ENCODE measurements at places on chromosomes 12 and 14.

GRCh38 chr12:62379026-62379722 lies 87.5 kb upstream of the MON2 start:
- no peak for DNase-seq

GRCh38 chr12:107107381-107107780 lies 14.0 kb upstream of the CRY1 start:
- DNase-seq, result no peak

- no peak for DNase-seq
These were observed 5.4 kb downstream of the SOX5 start for GRCh38 chr12:23944067-23944466.

DNA sequence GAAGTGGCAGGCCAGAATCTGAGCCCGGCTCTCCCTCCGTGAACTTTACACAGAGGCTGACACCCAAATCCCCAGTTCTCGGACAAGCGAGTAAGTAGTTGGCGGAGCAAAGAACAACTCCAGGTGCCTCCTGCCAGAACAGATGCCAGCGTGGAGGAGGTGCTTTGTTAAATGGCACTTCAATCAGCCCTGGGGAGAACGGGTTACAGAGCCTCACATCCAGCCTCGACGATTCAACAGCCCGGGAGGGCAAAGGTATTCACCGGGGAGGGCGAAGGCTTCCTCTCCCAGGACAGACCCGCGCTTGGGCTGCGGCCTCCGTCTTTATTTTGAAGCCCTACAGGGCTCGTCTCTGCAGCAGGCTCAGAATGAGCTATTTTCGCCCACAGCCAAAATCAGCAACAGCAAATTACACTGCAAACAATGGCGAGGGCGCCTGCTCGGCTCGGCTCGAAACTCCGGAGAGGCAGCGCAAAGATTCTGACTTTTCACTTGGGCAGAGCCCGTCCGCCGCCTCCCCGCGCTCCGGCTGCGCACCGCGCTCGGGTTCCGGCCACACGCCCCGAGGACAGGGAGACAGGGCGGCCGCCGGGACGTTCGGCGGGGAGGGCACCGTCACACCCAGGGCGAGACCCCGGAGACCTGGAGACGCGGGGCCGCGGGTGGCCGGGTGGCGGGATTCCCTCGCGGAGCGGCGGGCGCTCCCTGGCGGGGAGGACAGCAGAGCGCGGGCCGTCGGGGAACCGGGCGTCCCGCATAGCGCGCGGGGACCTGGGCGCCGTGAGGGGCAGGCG lies 811 bp downstream of the TMCC3 start:
- peak; percentile 18 for DNase-seq

DNA sequence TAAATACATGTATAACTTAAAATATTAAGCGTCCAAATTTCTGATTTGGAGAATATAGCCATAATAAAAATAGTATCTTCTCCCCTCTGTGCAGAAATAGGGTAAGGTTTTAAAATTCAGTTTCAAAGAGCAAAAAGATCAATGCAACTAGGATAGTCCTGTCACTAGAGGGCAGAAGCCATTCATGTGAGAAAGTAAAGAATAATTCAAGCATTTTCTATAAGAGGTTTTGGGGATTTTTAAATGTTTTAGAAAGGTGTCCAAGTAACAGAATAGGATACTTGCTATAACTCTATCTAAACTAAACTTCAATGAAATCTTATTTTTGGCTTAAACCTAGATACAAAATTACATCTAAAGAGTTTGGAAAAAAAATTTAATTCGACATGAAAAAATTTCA lies 50.3 kb downstream of the ADAMTS20 start:
- DNase-seq, result no peak

DNA sequence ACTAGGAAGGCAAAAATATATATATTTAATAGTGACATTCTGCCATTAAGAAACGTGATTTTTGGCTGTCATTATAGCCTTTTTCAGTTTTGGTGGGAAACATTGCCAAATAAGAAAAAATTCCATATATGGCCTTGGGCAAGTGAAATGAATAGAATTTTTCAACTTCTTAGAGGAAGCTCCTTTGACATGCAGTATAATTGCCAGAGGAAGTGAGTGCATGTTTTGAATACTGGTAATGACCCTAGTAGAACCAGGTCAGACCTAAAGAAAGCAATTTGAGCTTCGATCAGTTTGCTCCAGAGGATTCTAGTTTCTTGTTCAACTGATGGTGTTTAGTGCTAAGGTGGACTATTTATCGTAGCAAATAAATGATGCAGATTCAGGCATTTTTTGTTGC lies 26.2 kb upstream of the TRIM9 start:
- DNase-seq, result no peak

GRCh38 chr14:64563696-64564095 lies 13.9 kb downstream of the PPP1R36 start:
- DNase-seq, result no peak

DNA sequence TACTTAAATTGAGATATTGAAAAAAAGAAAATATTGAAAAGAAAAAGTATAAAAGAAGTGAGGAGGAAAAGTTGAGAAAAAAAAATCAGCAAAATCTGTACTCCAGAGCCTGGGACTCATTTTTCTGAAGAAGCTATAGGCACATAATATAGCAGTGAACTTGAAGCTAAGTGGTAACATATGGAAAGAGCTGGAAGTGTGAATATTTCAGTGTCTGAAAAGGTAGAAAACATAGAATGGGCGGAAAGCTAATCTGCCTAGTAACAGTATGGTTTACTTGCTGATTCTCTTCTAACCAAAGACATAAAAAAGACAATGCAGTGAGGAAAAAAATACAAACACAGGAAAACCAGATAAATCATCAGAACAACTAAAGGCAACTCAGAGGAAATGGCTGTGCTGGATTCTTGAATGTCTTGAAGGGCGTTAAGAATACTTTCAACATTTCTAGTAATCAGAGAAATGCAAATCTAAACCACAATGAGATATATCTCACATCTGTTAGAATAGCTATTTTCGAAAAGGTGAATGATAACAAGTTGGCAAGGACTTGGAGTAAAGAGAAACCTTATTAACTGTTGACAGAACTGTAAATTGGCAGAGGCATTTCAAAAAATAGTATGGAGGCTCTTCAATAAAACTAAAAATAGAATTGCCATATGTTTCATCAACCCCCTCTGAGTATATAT lies 784.6 kb downstream of the LRFN5 start:
- DNase-seq, result no peak

GRCh38 chr12:124194893-124195566 lies 99.9 kb upstream of the RFLNA start:
- no peak for DNase-seq

DNA sequence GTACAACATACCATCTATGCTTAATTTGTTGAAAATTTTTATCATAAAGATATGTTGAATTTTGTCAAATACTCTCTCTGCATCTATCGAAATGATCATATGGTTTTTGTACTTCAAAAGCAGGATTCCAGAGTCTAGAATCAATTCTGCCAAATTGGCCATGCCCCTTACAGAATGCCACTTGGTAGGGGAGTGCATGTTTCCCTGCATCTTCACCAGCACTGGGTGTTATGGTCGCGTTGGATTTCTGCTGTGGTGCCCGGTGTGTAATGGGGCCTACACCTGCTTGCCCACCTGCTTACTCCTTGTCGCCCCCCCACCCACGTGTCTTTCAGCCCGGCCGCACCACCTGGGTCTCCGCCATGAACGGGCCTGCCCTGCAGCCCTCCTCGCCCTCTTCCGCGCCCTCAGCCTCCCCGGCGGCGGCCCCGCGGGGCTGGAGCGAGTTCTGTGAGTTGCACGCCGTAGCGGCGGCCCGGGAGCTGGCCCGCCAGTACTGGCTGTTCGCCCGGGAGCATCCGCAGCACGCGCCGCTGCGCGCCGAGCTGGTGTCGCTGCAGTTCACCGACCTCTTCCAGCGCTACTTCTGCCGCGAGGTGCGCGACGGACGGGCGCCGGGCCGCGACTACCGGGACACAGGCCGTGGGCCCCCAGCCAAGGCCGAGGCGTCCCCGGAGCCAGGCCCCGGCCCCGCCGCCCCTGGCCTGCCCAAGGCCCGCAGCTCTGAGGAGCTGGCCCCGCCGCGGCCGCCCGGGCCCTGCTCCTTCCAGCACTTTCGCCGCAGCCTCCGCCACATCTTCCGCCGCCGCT lies 12.3 kb downstream of the SH2B3 start:
- DNase-seq, result no peak

GRCh38 chr12:2668816-2669215 lies 126.0 kb upstream of the FKBP4 start:
- no peak for DNase-seq

- DNase-seq, result no peak
These were observed 85.0 kb upstream of the GTF2A1 start for GRCh38 chr14:81305743-81306142.

DNA sequence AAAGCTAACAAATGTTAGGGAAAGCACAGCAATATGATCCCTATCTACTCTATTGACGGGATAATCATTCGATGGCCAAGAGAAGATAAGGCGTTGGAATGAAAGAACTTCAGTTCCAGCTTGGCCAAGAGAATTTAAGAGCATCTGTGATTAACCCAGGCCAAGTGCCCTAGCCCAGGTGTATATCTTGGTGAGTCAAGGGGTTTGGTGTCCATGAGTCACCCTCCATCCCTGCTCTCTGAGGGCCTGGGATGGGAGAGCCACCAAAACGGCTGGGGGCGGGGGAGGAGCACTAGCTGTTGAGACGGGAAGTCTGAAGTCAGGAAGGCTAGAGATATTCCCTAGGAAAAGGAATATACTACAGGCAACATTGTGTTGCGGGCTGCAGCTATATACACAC lies 13.0 kb downstream of the TBPL2 start:
- no peak for DNase-seq

DNA sequence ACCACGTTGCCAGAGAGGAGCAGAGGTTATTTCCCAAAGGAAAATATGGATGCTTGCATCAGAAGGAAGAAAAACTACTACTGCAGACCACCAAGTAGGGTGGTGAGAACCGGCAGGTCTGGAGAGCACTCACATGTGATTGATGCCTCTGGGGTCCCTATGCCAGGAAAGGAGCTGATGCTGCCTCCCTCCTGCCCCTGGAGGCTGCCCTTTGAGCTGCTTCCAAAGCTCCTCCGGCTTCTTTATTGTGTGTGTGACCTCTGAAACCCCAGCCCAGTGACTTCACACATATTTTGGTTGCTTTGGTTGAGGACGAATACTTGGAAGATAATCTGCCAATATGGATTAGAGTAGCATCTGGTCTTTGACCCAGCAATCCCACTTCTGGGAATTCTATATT lies 133.4 kb downstream of the AACS start:
- DNase-seq, result no peak

DNA sequence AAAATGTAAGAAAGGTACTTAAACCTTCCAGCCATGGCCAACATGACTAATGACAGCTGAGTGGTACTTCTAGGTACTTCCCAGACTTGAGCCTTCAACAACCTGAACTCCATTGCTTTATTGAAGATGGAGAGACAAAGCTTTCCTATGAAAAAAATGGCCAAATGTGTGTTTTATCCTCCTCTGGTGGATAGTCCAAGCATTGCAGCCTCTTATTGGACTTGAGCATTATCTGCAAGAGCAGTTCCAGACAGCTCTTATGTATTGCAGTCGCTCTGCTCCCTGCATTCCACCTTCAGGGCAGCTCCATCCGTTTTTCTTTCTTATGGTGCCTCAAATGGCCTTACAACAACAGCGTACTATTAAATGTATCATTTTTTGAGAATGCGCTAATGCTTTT lies 588.2 kb downstream of the NRXN3 start:
- no peak for DNase-seq

DNA sequence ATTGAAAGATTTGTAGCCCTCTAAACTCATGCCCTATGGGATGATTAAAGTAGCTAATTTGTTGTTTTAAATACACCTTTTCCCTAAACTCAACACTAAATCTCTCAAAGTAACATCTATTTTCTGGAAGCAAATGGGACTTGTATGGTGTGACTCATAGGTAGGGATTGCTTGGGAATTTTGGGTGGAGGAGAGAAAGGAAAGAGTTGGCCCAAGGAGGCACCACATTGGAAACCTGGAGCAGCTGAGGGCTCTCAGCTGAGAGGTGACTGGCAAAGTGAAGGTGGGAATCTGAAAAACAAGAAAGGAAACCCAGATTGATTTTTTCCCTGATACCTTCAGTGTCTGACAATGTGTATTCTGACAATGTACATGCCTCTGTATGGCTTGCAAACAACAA lies 114.8 kb upstream of the PRICKLE1 start:
- no peak for DNase-seq

DNA sequence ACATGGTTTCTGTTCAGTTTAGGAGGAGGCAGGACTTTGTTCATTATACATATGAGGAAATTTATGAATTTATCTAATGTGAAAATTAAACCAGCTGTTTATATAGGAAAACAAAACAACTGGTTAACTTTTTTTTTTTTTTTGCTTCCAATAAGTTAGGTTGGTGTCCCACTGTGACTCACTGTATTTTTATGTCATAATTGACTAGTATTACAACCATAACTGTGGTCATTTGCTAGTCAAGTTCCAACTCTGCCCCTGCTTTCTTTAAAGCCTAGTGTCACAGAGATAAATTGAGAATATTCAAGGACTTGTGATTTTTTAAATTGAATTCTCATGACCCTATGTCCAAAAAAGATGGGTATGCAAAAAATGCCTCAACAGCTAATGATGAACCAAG lies 227.7 kb downstream of the BCAT1 start:
- DNase-seq, result no peak

GRCh38 chr12:94793191-94793595 lies 142.8 kb upstream of the TMCC3 start:
- DNase-seq, result no peak

DNA sequence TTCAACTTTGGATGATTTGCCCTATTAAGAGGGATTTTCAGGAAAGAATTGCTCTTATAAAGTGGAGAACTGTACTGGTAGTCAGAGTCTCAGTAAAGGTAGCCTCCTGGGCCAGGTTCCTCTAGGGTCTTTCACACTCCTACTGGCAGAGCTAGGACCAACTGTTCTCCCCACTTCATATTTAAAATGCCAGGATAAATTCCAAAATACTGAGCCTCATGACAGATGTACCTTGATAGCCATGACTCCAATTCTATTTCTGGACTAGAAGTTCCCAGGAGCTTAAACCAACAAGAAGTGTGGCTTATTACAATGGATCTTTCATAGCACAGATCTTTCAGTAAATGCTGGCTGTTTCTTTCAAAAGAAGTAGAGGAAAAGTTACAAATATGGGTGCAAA lies 126.5 kb downstream of the C12orf75 start:
- no peak for DNase-seq

GRCh38 chr12:75121036-75121705 lies 88.5 kb downstream of the KCNC2 start:
- no peak for DNase-seq

DNA sequence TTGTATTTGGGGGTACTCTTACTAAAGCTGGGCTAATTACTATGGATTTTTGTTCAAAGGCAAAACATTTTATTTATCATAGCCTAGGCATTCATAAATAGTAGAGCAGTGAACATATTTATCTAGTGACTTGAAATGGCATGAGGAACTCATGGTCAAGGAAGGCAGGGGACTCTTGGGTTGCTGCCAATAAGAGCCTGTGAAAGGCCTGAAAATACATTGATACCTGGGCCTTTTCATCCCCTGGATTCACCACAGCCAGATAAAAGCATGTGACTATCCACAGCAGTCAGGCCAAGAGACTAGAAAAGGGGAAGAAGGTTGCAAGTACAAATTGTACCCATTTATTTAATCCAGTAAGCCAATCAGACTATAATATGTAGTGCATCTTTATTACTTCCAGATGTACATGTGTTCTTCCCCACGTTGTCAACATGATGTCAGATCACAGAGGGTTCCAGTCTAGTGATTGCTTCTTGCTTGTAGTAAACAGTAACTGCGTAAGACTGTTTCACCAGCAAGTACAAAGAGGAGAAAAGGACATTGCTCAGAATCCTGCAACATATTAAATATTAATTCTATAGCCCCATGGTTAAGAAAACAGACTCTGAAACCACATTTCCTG lies 409.7 kb downstream of the NOVA1 start:
- no peak for DNase-seq

All from stimulated activated CD4-positive, alpha-beta T cell treated with anti-CD3 and anti-CD28 coated beads, Interleukin-15, amount 100 ng/mL, for 48 hours (primary cell).